ENCODE measurements at places on chromosomes 6 and 20. TPM values are rescaled to one million over a fixed set of nuclear protein-coding genes. Genes with fewer than 3 reads are reported as not detected.

TUBB2B gene
- 0.84 TPM for total RNA-seq

HUS1B gene
- 4.5 TPM for total RNA-seq

NOX3 gene
- not detected for total RNA-seq

CLPSL1 gene
- total RNA-seq, result not detected

Data from mononuclear cell (primary cell).